ENCODE measurements at places on chromosomes 5 and 9.

GRCh38 chr5:132184588-132184987 is 43.1 kb downstream of the P4HA2 start:
- ATAC-seq = no peak

DNA sequence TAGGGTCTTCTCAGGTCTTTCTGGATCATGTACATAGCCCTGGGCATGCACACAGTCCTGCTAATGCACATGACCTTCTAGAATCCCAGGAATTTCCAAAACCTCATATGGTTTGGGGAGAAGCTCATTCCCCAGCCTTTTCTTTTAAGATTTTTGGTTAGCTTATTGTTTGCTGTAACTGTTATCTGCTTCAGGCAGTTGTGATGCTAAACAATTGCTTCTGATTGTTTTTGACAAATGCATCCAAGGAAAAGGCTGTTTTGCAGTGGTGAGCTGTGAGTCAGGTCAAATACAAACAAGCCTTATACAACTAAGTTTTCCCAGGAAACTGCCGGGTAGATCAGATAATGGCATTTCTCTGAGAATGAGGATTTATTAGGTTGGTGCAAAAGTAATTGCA is 32.7 kb downstream of the SMC5 start:
- ATAC-seq = no peak

- ATAC-seq = no peak
Observed at GRCh38 chr5:66894480-66895240, 298.5 kb downstream of the MAST4 start.

DNA sequence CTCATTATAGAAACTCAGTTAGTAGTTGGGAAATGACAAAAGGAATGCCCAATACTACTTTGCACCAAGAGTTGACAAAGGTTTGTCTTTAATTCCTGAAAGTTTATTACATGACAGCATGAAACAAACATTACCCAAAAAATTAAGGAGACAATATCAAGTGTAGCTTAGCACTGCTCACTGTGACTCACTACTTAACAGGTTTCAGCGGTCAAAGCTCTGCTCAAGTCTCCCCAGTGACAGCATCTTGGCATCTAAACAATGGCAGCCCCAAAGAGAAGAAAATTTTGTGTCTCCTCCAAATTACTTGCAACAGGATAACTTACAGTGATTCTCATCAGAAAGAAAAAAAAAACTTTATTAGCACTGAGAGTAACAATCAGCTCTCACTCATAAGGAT is 1030.2 kb downstream of the EFNA5 start:
- ATAC-seq = no peak

- no peak for ATAC-seq
Observed at GRCh38 chr5:163890261-163890660, 384.8 kb downstream of the MAT2B start.

DNA sequence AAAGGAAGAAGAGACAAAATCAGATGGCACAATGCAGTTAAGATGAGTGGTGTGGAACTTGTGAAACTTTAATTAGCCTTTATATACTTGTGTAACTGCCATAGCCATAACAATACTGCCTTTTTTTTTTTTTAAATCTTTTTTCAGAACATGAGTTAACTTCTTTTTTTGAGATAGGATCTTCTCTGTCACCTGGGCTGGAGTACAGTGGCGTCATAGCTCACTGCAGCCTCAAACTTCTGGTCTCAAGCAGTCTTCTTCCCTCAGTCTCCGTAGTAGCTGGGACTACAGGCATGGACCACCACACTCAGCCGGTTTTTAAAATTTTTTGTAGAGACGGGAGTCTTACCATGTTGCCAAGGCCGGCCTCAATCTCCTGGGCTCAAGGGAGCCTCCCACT is 37.2 kb downstream of the GPBP1 start:
- no peak for ATAC-seq

GRCh38 chr5:142869886-142870285 is 99.7 kb downstream of the ARHGAP26 start:
- ATAC-seq = peak; percentile 39

- no peak for ATAC-seq
Observed at GRCh38 chr5:50415912-50416311, 25.2 kb downstream of the EMB start.

- ATAC-seq = peak; percentile 65
Observed at GRCh38 chr9:33225319-33226147, 14.4 kb upstream of the SPINK4 start.

DNA sequence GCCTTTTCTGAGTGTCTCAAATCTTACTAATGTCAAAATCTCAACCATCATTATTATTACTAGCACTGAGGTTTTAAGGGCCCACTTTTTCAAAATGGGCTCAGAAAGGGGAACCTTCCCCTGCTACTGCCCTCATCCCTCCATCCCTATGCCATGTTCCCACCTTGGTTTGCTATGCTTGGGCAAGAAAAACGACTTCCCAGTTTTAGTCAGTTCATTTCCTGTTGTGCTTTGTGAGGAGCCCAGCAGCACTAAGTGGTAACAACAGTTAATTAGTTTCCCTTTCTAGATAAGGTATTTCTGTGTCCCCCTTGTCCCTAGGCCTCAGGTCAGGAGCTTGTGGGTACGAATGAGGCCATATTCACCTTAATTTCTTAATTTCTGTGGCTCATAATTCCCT is 595.2 kb downstream of the RAB3C start:
- no peak for ATAC-seq

- no peak for ATAC-seq
Observed at GRCh38 chr5:30839956-30840355, 353.5 kb upstream of the CDH6 start.

DNA sequence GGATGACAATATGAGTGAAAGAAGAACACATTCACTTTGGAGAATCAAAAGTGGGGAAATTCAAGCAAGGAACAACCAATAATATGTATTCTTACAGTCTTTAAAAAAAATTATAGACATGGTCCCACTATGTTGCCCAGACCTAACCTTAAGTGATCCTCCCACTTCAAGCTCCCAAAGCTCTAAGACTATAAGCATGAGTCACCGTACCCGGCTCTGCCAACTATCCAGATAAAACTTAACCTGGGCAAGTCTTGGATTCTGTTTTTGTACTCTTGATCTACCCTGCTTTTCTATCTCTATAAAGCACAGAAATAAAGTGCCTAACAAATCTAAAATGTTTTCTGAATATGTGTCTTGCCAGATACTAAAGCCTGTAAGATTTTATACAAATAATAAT is 30.9 kb downstream of the CEMIP2 start:
- ATAC-seq = peak; percentile 54

- no peak for ATAC-seq
Observed at GRCh38 chr5:151097820-151098767, 17.3 kb upstream of the TNIP1 start.

GRCh38 chr5:65263321-65263720 is 218.4 kb downstream of the ADAMTS6 start:
- peak; percentile 35 for ATAC-seq

DNA sequence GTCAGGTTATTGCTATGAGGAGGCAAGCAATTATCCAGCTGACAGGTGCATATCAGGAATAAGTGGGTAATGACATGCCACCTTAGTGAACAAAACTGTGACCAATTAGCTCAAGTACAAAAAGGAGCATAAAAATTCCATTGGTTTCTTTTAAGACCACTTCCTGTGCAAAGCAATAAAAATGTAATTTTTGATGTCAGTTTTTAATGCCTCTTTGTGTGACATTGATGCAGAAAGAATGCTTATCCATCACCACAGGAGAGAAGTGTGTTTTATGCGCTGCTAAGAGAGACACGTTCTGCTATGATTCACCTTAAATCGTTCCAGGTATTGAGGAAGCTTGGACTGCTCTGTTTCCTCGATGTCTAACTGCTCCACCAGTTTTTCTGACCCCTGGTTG is 96.7 kb downstream of the MRPS27 start:
- ATAC-seq = no peak

DNA sequence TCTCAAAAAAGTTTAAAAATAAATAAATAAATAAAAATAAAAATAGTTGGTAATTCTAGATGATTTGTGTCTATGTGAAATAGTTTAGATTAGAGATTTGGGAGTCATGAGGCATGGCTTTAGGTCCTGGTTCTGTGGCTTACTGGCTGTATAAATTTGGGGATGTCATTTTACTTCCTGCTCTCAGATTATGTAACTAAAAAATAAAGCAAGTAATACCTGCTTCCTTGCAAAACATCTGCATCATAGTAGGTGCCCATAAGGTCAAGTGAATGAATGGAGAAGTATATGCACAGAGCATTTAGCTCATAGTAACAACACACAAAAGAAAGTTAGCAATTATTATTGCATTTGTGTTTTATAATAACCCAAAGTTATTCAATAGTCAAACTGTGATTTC is 287.7 kb upstream of the TLE4 start:
- ATAC-seq = no peak

DNA sequence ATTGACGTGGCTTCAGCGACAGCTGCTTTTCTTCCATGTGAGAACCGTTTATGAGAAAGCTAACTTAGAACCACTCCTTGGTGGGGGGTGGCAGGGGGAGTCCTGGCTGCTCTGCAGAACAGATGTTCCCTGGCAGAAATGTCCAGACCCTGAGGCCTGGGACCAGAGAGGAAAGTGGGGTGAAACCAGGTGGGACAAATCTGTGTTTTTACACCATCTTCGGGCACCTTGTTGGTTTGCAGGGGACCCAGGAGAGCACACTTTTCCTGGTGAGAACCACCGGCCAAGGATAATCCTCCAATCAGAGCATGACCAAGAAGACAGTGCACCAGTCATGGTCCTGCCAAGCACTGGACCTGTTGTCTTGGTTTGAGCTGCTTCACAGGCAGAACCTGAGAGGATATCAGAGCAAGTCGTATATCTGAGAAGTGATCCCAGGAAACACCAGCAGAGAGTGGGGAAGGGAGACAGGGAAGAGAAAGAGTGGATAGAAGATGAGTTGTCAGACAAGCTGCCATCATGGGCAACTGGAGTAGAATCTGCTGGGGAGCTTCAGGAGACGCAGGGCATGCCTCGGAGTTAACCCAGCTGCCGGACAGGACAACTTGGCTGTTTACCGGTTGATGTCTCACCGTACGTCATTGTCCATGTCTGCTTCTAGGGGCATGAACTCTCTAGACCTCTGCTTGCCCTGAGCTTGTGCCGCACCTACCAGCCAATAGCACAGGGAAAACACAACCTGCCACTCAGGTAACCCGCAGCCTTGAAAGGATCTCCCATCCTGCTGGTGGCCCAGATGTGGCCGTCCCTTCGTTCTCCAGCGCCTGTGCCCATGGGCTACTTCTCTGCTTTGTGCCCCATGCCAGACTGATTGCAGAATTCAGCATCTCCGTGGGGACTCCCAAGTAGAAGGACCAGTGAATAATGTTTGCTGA is 178.4 kb upstream of the MVB12B start:
- ATAC-seq = no peak

- no peak for ATAC-seq
Observed at GRCh38 chr9:110092792-110093191, 115.2 kb downstream of the C9orf152 start.

DNA sequence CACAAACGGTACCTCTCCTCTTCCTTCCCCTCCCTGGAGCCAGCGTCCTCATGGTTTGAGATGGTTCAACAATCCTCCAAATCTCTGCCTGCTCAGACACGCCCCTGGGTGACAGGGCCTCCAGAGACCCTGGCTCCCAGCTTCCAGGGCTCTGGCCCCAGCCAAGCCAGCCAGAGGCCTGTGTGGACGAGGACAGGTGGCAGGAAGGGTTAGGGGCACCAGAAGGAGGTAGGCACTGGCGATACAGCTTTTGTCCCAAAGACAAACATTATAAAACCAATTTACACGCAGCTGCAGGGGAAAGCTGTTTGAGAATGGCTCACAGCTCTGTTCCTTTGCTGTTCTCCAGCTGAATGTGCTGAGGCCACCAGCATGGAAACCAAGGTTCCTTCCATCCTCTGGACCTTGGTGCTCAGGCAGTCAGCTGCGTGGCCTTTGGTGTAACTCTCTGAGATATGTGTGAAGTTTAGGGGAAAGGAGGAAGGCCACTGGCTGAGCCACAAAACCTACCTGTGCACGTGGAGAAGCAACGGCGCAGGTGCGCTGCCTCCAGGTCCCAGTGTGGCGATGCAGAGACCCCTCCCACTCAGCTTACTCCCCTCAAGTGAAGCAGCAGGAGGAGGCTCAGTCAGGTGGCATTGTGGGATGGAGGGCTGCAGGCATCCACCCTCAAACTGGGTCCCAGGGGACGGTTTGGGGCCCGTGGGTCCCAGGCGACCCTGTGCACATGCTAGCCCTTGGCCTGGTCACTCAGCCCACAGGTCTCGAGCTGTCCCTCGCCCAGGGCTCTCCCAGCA is 4.3 kb upstream of the QRFP start:
- no peak for ATAC-seq

GRCh38 chr5:134477462-134478245 is 47.8 kb upstream of the JADE2 start:
- ATAC-seq = no peak

DNA sequence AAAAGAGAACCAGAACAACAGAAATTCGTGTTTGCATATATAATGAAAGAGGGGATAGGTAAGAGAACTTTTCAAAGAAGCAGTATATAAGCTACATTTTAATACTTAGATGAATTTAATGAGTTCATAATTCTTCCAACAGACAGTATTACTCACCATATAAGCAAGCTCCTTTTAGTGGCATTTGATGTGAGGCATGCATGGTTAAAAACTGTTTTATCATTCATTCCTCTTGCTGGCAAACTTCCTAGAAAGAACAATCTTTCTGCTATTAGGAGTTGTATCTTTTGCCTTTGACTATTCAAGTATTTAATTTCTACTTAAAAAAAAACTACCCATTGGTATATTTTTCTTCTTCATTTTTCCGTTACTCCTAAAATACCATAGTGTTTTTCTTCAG is 65.7 kb upstream of the EIF4EBP3 start:
- ATAC-seq = peak; percentile 91

GRCh38 chr9:84834426-84834825 is 164.9 kb downstream of the NTRK2 start:
- no peak for ATAC-seq

- ATAC-seq = no peak
Observed at GRCh38 chr5:115424446-115424845, 120.1 kb downstream of the FEM1C start.

- ATAC-seq = no peak
Observed at GRCh38 chr5:178348356-178349074, 115.9 kb upstream of the PHYKPL start.

- ATAC-seq = peak; percentile 69
Observed at GRCh38 chr5:59874675-59875074, 18.9 kb downstream of the PDE4D start.

DNA sequence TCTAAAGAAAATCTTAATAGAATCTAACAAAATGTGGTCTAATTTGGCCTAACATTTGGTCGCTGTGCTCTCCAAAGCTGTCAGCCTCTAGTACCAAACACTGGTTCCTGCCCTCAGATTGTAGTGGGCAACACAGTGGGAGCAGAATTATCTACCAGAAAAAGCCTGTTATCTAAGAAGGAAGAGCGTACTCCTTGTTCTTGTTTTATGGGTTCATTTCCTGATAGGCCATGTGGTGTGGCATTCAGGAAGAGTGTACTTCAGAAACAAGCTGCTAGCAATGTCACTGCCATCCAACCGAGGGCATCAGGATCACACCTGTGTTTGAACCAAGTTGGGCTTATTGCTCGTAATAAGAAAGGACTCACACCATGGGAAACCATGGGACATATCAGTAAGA is 487.9 kb upstream of the DAP start:
- ATAC-seq = no peak

DNA sequence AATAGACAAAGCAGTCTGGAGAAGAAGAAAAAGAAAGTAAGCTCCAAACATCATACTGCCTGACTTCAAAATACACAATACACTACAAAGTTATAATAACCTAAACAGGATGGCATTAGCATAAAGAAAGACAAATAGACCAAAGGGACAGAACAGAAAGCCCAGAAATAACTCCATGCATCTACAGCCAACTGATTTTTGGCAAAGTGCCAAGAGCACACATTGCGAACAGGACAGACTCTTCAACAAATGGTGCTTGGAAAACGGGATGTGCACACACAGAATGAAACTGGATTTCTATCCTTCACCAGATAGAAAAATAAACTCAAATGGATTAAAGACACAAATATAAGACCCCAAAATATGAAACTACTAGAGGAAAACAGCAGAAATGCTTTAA is 66.6 kb upstream of the SPATA31E1 start:
- no peak for ATAC-seq
